ENCODE measurements at places on chromosomes 1 and 21.

DNA sequence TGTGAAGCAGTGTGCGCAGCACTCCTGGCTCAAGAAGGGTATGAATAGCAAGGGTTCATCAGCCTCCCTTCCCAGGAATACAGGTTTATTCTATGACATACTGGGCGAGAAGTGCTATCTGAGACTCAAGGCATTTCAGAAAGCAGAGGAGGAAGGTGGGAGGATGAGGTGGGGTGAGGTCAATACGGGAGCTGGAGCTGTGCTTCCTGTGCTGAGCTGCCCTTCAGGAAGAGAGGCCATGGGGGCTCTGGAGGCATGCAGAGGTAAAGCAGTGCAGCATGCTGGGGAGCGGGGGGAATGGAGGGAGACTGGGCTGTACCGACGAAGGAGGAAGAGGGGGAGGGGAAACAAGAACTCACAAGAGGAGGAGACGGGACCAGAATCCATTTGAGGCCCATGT, 717.6 kb downstream of the PTPRU start:
- no peak overlapping the region for H3K27ac ChIP-seq
- no peak for DNase-seq
- no peak overlapping the region for H3K4me3 ChIP-seq
- no peaks in the 10 kb centered on the region for H3K27me3 ChIP-seq
- H3K4me1 ChIP-seq = no peaks in the 10 kb centered on the region

DNA sequence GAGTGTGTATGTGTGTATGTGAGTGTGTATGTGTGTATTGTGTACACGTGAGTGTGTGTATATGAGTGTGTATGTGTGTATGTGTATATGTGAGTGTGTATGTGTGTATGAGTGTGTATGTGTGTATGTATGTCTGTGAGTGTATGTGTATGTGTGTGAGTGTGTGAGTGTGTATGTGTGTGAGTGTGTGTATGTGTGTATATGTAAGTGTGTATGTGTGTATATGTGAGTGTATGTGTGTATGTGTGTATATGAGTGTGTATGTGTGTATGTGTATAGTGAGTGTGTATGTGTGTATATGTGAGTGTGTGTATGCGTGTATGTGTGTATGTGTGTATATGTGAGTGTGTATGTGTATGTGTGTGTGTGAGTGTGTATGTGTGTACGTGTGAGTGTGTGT, 49.2 kb downstream of the GREM2 start:
- H3K36me3 ChIP-seq = no peaks in the 10 kb centered on the region
- H3K27ac ChIP-seq = no peak overlapping the region
- H3K4me1 ChIP-seq = no peaks in the 10 kb centered on the region
- no peak for DNase-seq

GRCh38 chr1:200901350-200901749, 6.7 kb downstream of the INAVA start:
- no peaks in the 10 kb centered on the region for H3K4me1 ChIP-seq
- H3K36me3 ChIP-seq = no peaks in the 10 kb centered on the region
- H3K27me3 ChIP-seq = peaks cover 3% of the 10 kb centered on the region
- H3K27ac ChIP-seq = no peak overlapping the region
- no peak overlapping the region for H3K4me3 ChIP-seq

- H3K27ac ChIP-seq = no peak overlapping the region
- H3K27me3 ChIP-seq = no peaks in the 10 kb centered on the region
- H3K4me1 ChIP-seq = no peaks in the 10 kb centered on the region
- no peaks in the 10 kb centered on the region for H3K36me3 ChIP-seq
- DNase-seq = no peak
Measured at GRCh38 chr1:154829062-154829461, 41.0 kb downstream of the KCNN3 start.

DNA sequence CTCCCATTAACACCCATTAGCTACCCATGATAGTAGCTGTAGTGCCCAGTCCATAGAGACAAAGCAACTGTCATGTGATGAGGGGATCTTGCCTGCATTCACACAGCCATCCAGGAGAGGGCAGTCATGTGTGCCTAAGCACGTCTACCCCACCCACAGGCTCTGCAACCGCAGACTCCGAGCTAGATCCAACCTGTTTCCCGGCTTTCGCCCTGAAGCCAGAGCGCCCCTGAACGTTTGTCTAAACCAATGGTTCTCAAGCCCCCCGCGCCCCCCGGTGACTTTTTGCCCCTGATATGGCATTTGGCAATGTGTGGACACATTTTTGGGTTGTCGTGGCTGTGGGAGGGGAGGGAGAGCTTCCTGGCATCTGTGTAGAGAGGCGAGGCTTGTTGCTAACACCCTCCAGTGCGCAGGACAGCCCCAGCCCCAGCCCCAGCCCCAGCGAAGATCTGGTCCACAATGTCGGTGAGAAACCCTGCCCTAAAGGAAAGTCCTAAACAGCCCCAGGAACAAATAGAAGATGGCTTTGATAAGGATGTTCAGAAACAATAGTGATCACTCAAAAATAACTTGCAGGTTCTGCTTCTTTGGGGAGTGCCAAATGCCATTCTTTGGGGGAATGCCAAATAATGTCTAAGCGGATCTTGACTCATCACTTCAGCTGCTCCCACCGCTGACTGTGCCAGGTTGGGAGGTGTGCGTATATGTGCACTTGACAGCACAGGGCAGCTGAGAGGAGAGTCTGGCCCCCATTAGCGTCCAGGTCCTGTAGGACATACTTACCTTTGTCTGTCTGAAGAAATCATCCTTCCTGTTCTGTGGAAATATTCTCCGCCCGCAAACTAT, 34.5 kb downstream of the SLC44A3 start:
- no peaks in the 10 kb centered on the region for H3K27me3 ChIP-seq
- peak; percentile 91 for DNase-seq
- no peaks in the 10 kb centered on the region for H3K36me3 ChIP-seq
- H3K27ac ChIP-seq = peak overlapping the region; percentile 89
- H3K4me1 ChIP-seq = peaks cover 16% of the 10 kb centered on the region

DNA sequence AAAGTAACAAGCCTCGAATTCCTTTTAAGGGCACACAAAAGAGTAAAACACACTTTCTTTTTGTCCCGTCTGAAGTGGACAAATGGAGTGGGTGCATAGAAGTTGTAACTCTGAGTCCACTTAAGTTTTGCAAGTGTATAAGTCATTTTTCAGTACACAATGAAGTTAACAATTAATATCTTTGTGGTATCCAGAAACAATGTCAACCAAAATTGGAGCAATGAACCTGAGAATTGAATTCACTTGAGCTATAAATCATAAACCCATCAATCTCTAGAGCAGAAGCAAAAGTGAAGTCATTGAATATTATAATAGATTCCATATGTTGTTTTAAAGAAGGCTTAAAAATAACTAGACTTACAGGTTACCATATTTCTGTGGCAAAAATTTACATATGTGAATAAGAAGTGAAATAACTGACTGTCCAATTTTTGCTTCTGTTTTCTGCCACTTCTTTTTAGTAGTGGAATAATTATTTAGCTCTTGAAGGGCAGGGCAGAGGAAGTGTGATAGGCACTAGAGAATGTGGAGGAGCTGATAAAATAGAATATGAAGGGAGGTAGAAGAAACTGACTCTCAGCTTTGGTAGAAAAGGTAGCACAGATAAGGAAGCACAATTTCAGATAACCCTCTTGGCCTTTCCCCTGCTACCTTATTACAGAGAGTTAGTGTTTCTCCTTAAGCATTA, 73.9 kb upstream of the RGL1 start:
- H3K4me1 ChIP-seq = peaks cover 25% of the 10 kb centered on the region
- no peak overlapping the region for H3K27ac ChIP-seq
- H3K36me3 ChIP-seq = no peaks in the 10 kb centered on the region
- no peak overlapping the region for H3K4me3 ChIP-seq
- no peaks in the 10 kb centered on the region for H3K27me3 ChIP-seq
- no peak for DNase-seq

DNA sequence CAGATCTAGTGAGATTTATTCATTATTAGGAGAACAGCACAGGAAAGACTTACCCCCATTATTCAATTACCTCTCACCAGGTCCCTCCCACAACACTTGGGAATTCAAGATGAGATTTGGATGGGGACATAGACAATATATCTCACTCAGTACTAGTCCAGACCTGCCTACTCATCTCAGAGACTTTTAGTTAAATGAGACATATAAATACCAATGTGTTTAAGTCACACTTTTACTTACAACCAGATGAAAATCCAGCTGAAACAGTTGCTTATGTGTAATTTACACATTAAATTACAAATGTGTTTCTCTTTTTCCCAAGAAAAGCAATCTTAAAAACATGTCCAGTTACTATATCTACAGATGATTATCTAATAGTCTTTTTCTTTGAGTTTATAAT, 1145.6 kb downstream of the KCNT2 start:
- H3K4me1 ChIP-seq = no peaks in the 10 kb centered on the region
- H3K36me3 ChIP-seq = no peaks in the 10 kb centered on the region
- DNase-seq = no peak
- no peak overlapping the region for H3K27ac ChIP-seq

GRCh38 chr1:94578856-94579255, 37.3 kb upstream of the F3 start:
- H3K27me3 ChIP-seq = no peaks in the 10 kb centered on the region
- no peak for DNase-seq
- H3K4me1 ChIP-seq = no peaks in the 10 kb centered on the region
- H3K4me3 ChIP-seq = no peak overlapping the region
- H3K36me3 ChIP-seq = no peaks in the 10 kb centered on the region
- H3K27ac ChIP-seq = no peak overlapping the region

DNA sequence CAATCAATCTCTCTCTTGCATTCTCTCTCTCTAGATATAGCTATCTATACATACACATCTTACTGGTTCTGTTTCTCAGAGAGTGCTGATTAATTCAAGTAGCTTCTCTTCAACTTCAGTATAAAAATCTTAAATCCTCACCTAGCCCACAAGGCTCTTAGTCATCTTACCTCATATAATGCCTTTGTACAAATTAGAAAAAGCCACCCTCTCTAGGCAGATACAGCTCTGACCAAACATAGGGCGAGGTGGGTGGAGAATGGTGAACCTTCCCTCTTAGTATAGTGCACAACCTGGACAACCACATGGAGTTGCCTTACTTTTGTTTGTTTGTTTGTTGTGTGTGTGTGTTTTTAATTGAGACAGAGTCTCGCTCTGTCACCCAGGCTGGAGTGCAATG, 5.1 kb upstream of the INAVA start:
- no peak for DNase-seq
- H3K4me3 ChIP-seq = no peak overlapping the region
- no peaks in the 10 kb centered on the region for H3K4me1 ChIP-seq

DNA sequence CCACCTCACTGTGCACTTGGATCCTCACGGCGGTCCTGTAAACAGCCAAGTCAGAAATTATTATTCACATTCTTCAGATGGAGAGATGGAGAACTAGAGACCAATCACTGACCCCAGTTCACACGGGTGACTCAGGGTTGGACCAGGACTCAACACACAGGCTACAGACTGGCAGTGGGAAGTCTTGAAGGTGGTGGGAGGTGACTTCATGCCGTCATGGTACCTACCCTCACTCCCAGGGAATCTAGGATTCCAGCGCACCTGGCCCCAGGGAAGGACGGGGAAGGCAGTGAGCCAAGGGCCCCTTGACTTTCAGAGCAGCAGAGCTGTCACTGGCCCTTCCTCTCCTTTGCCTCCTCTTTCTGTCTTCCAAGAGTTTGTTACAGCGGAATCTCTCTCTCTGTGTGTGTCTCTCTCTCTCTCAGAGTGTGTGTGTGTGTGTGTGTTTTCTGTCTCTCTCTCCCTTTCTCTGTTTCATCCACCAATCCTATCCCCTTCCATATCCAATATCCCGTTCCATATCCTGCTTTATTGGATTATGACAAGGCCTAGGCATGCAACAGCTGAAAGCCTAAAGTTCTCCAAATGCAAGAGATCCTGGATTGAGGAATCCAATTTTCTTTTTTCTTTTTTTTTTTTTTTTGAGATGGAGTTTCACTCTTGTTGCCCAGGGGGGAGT, 11.7 kb downstream of the OPTC start:
- H3K4me1 ChIP-seq = no peaks in the 10 kb centered on the region
- H3K27me3 ChIP-seq = no peaks in the 10 kb centered on the region
- no peak for DNase-seq
- H3K36me3 ChIP-seq = no peaks in the 10 kb centered on the region
- no peak overlapping the region for H3K4me3 ChIP-seq
- H3K27ac ChIP-seq = no peak overlapping the region

DNA sequence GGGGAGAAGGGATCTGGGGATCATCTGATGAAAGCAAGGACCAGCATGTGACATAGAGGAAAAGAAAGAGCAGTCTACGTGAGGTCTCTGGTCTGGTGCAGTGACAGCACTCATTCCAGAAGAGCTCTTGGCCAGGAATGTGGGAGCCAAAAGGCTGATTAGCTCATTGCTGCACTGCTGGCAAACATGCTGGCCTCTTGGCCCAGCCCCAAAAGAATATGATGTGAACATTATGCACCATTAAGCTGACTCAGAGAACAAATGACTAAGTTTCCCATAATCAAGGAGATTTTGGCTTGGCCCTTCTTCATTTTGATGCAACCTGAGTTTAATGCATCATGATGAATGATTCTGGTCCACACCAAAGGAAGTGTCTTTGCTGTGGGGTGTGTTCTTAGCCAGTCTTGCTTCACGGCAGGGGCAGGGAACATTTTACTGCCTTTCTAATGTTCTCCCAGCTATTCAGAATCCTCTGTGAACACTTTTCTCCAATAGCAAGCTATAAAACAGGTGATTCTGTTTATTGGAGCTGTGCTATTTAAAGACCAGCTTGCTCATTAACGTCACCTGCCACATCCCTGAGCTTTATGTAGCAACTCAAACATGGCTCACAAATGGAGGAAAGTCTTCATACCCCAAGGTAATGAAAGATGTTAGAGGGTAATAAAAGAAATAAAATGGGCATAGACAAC, 55.1 kb downstream of the PCBP3 start:
- no peak overlapping the region for H3K4me3 ChIP-seq
- no peaks in the 10 kb centered on the region for H3K4me1 ChIP-seq
- no peak overlapping the region for H3K27ac ChIP-seq
- no peaks in the 10 kb centered on the region for H3K27me3 ChIP-seq
- no peaks in the 10 kb centered on the region for H3K36me3 ChIP-seq

DNA sequence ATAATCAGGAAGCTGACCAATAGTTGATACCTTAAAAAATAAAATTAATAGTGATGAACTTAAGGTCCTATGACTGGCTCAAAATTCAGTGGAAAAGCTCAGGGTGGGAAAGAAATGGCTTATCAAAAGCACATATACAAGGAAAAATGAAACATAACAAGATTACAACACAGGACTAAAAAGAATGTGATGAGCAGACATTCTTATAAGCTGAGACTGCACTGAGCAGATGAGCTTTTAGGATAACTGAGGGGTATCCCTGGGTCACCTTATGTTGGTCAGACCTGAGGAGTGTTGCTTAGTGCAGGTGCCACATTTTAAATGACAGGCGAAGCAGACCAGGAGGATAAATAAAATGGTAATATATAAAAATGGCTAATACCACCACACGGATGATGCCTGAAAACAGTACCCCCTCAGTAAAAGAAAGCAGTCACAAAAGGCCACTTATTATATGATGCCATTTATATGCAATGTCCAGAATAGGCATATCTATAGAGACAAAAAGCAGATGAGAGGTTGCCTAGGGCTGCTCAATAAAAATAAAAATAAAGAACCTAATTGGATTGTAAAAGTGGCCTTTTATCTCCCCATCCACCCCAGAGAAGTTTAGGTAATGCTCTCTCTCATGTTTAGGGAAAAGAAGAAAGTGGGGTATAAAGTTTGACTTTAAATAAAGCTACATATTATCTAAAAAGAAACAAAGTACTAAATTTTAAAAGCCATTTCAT, 163.9 kb downstream of the SLC45A1 start:
- no peaks in the 10 kb centered on the region for H3K27me3 ChIP-seq
- H3K4me1 ChIP-seq = peaks cover 36% of the 10 kb centered on the region
- H3K27ac ChIP-seq = no peak overlapping the region
- no peaks in the 10 kb centered on the region for H3K36me3 ChIP-seq
- no peak overlapping the region for H3K4me3 ChIP-seq

GRCh38 chr1:87044840-87045239, 130.4 kb downstream of the HS2ST1 start:
- no peaks in the 10 kb centered on the region for H3K4me1 ChIP-seq
- no peak for DNase-seq
- H3K27ac ChIP-seq = no peak overlapping the region
- no peaks in the 10 kb centered on the region for H3K36me3 ChIP-seq
- H3K4me3 ChIP-seq = no peak overlapping the region

All from tibial nerve (tissue), 4 donors.